ENCODE measurements at places on chromosomes 16 and 17. TPM values are rescaled to one million over a fixed set of nuclear protein-coding genes. Genes with fewer than 3 reads are reported as not detected.
A peak's percentile ranks its signal among the peaks of the same experiment; 100 is the strongest.

DNA sequence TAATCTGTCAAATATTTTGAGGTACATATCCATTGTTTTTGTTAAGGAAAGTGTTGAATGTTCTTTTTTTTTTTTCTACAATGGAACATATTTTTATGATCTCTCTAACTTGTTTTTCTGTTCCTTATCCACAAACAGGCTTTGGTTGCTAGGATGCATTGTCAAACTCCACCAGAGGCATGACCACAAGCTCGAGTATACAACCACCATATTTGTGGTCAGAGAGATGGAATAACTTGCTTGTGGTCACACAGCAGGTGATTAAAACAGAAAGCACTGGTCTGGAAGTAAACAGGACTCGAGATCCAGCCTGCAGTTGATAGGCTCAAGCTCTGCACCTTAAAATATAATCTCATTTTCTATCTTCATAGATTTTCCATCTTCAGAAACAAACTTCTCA, 105.8 kb upstream of the ADAMTS18 start:
- peak; percentile 34 for DNase-seq

The AGRP gene
- not detected for total RNA-seq

DNA sequence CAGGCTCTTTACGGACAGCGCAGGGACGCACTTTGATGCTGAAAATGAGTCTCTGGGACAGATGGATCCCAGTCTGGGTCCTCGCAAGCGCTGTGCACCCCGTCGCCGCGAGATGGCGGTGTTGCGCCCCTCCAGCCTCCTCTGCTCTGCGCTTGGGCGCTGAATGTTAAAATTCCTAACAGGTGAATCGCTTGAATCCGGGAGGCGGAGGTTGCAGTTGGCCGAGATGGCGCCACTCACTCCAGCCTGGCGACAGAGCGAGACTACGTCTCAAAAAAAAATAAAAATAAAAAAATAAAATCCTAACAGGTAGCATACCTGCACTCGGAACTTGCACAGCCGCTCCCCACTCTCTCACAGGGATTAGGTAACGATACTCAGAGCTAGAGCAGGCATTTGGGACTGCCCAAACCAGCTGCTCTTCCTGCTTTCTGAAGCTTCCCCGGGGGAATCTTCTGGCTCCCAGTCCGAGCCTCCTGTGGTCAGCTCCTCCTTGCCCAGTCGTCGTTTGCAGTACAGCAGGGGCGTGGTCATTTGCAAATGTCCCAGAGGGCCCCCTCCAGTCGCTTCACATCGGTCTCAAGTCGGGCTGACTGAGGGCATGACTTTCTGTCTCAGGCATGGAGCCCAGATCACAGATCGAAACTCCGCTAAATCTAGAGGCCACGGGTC, 26.2 kb upstream of the OSGIN1 start:
- DNase-seq = peak; percentile 81

GRCh38 chr16:23348579-23349469, 46.7 kb downstream of the SCNN1B start:
- no peak for DNase-seq

DNA sequence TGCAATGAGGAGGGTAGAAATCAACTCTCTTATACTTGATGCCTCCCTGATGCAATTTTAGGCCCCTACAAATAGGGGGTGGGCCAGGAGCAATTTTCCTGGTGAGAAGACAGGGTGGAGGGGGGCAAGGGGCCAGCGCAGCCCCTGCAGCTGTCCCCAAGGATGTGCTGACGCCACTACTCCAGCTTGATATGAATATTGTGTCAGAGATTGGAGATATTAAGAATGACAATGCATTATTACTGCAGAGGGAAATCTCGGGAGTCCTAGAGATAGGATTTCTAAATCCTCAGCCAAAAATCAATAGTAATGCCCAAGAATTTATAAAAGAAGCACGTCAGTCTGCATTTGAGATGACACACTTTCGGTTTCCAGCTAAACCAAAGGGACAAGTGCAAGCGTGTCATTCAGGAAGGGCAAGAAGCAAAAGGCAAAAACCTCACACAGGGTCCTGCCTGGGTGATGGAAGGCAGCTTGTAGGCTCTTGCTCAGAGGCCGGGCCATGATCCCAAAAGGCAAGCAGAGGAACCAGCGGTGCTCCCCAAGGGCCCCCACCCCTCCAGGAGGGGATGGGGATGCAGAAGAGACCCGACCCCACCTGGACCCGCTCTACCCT, 178.8 kb downstream of the C16orf78 start:
- DNase-seq = no peak

The PHB1 gene
- total RNA-seq = 115 TPM

The MYO1D gene
- 57.5 TPM for total RNA-seq

DNA sequence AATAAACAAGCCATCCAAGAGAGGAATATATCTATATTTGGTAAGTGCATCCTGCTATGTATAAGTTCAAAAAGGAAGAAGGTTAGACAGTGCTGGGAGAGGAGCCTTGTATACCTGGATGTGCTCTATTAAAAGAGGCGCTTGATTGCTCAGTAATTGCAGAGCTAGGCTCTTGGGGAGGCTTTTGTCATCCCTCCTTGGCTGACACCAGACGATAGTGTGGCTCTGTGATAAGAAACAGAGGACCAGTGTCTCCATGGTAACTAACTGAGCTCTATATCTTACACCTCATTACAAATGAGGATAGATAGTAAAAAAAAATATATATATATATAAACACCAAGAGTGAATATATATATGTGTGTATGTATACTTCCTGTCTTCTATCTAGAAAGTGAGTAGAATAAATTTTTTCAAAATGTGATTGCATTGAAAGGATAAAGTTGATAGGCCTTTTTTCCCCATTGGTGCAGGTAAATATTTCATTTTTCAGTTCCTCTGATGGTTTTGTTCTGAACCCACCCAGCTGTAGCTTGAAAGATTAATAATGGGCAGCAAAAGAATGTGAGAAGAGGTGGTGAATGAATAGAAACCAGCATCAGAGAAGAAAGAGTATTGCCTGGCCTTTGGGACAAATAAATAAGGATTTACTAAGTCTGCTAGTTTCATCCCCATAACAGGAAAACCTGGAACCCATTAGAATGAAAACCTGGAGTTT, 303.7 kb downstream of the ZFHX3 start:
- no peak for DNase-seq

DNA sequence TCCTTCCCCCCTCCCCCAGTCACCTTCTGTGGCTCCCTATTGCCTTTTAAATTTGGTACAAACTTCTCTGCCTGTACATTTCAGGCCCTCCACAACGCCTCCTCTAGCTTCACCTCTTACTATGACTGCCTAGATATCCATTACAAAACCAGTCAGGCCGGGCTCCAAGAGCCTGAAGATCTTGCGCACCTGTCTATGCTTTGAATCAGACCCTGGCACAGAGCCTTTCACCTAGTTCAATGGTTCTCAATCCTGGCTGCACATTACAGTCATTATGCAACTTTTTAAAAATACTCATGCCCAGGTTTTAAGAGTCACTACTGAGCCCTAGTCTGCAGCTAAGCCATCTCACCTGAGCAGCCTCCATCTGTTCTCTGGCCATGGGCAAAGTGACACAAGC, 1.6 kb upstream of the GAS7 start:
- no peak for DNase-seq

Measured in mammary epithelial cell (primary cell).